Activated CD8-positive, alpha-beta memory T cell treated with anti-CD3 and anti-CD28 coated beads for 4 hours (primary cell): ENCODE measurements at places on chromosomes 11 and 22.

GRCh38 chr11:94774345-94774744 is 6.2 kb downstream of the AMOTL1 start:
- DNase-seq: no peak

- DNase-seq: no peak
These were observed 5.9 kb upstream of the BDNF start for GRCh38 chr11:27705873-27706820.

- no peak for DNase-seq
These were observed 2.6 kb downstream of the METTL15 start for GRCh38 chr11:28110821-28111200.

GRCh38 chr11:116046127-116046526 is 541.9 kb upstream of the CADM1 start:
- DNase-seq: no peak

GRCh38 chr11:44418456-44418830 is 108.5 kb upstream of the ALX4 start:
- no peak for DNase-seq

DNA sequence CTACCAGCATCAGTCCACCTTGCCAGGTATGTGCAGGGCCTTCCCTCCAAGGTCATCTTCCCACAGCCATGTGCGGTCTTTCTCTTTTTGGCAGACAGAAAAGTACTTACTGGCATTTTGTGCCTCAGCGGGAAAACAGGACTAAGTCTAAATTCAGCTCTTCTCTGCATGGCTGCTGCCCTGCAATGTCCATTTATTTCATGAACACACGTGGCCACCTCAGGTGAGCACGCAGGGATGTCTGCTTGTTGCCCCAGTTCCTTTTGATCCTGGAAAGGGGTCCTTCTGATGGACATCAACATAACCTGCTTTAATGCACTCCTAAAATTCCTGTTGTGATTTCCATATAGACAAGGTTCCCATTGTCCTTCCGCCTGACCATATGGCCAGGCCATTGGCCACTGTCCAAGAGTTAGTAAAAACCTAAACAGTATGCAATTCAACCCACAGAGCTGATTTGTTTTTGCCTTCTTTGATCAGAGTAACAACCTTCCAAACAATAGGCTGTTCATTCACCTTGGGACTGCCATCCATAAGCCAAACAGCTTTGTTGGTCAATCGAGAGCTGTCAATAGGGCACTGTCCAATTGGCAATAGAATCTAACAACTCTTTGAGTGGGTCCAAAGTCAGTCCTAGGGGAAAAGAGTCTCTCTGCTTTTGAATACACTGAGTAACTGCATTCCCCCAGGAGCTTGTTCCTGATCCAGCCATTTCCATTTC is 5.9 kb downstream of the TREH start:
- DNase-seq: no peak

- no peak for DNase-seq
These were observed 276.9 kb downstream of the FAM76B start for GRCh38 chr11:95512682-95513081.

GRCh38 chr22:50086526-50086925 is 1.3 kb upstream of the MLC1 start:
- no peak for DNase-seq

DNA sequence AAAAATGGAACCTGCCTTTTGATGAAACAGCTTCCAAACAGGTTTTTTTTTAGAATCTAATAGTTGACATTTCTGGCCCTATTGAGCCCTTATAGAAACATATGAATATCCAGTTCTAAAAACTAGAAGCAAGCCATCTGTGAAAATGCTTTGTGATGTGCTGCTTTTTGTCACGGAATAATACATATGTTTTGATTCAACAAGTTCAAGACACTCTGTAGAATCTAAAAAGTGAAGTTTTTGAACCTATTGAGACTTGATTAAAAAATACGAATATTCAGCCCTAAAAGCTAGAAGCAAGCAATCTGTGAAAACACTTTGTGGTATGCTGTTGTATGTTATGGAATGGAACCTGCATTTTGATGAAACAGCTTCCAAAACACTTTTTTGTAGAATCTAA is 106.7 kb upstream of the VPREB1 start:
- DNase-seq: no peak

- DNase-seq: no peak
These were observed 111.6 kb downstream of the BLID start for GRCh38 chr11:122004446-122004845.

DNA sequence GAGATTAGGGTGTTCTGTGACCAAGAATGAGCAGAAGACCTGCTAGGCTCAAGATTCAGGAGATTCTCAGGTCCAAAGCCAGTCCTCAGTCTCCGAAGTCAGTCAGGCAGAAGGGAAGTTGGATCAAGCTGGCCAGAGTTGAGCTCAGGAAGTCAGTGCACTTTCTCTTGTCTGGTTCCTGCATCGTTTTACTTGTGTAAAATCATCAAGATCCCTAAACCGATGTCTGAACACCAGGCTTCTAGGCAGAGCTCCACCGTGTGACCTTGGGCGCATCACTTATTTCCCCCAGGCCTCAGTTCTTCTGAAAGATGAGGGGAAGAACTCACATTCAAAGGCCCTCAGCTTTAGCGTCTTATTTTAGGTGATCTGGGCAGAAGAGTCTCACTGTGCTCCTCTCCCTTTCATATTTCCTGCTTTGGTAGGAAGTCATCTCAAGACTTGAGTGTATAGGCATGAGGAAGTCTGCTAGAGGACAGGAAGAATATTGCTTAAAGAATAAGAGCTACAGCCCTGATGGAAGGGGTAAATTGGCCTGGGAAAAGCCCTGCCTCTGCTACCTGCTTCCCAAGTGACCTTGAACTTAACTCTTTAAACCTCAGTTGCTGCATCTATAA is 20.2 kb downstream of the NF2 start:
- no peak for DNase-seq

- DNase-seq: no peak
These were observed 76.0 kb upstream of the TIMP3 start for GRCh38 chr22:32725369-32725988.

DNA sequence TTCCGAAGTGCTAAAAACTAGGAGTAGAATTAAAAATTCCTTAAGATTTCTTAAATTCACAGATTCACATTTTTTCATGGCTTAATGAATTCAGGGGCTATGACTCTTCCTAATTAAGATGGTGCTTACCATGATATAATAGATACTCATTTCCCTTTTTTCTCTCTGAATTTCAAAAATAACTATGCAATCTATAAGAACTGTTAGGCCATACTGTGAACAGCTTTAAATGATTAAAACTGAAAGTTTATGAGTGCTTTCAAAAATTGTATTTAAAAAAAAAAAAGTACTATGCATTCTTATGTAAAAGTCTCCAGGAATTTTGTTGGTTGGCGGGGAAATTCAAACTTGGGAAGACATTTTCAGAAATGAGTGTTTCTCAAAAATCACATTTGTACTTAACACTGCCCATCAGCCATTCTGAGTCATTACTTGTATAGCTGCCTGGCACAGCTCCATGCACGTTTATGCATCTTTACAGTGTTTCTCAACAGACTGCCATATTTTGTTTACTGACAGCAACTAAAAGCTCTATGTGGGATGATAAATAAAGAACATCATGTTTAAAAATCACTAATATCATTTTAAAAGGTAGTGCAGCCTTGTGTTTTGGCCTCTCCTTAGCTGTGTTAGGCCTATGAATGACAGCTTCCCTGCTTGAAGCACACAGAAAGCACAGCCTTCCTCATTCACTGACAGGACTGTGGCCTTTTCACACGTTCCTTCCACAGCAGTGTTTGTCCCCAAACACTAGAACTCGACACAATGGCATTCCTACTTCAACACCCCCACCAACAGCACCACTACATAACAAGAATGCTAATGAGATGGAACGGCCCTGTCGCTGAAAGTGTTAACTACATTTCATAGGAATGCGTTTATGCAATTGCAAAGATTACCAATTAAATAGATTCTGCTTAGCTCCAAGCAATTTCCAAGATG is 131.4 kb downstream of the DCDC1 start:
- no peak for DNase-seq

- no peak for DNase-seq
These were observed 506.1 kb upstream of the KIRREL3 start for GRCh38 chr11:127506647-127507046.

DNA sequence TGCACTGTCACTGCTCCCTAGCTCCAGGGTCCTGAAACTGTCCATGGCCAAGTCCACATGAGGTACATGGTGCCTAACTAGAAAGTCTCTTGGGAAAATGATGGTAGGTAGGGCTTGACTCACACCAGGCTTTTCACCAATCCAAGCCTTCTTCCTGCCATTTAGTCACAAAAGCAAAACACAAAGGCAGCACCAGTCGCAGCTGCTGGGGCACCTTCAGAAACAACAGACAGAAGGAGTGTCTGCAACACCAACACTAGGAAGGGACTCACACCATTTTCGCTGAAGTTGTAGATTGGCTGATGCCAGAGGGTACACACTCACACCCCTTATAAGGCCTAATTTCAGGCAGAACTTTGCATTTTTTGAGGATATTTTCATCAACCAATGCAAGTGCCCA is 55.7 kb downstream of the SYTL2 start:
- no peak for DNase-seq
